ENCODE measurements at places on chromosomes 6 and 20.

GRCh38 chr6:165308926-165309731 lies at the start of gene C6orf118:
C6orf118 (minus strand) TSS chr6:165309605; CDS start chr6:165309586, 19 bp downstream.
- no peak for DNase-seq

GRCh38 chr20:25576783-25577530 lies 8.4 kb downstream of the NINL start:
- no peak for DNase-seq

GRCh38 chr20:9353180-9353915 lies 161.0 kb upstream of the LAMP5 start:
- DNase-seq = no peak

DNA sequence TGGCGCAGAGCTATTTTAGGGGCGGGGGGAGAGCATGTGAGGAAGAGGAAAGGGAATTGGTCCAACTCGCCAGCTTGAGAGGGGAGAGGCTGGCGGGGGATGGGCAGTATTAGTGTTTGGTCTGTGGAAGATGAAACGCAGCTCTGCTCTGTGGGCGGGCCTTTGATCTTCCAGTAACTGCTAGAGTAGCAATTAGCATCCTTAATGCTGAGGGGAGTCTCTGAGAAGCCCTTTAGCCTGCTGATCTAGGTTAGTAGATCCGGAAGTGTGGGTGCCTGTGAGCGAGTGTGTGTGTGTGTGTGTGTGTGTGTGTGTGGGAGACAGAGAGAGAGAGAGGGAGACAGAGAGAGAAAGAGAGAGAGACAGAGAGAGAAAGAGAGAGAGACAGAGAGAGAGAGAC lies 117.2 kb upstream of the BACH2 start:
- DNase-seq = peak; percentile 84

DNA sequence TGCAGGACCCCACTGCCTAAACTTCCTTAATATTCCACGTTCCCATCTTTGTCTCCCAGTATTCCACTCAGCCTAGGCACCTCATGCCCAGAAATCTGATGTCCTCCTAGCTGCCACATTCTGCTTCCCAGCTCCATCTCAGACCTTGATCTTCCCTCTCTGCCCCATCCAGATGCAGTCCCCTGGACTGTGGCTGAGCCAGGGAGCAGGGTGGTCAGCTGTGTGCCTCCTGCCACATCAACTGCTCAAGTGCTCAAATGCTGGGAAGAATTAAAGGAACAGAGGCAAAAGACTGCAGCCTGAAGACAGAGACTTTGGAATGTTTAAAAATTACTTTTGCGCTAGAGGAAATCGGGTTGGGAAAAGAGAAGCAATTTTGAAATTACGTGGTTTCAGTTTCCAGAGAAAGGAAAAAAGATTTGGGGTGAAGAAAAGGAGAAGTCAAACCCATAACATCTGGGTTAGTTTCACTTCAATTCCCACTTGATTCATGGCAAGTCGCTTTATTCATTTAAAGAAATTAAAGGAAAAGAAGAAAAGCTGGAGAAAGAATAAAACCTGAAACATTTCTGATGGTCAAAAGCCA lies 704.8 kb downstream of the PTPRT start:
- no peak for DNase-seq

DNA sequence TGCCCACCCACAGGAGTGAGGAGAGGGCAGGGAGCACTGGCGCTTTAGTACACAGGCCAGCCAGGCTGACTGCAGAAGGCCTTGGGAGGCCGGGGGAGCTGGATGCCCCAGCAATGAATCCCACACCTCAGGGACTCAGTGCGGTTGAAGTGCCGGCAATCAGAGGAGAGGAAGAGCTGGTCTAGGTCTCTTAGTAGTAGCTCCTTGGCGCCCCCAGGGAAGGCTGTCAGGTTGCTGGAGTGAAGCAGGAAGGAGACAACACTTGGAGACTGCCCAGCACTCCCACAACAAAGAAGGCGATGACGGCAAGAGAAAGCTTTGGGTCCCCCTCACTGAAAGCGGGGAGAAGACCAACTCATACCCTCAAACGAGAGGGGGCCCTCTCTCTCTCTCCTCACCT lies 8.3 kb upstream of the TNXB start:
- DNase-seq = no peak

DNA sequence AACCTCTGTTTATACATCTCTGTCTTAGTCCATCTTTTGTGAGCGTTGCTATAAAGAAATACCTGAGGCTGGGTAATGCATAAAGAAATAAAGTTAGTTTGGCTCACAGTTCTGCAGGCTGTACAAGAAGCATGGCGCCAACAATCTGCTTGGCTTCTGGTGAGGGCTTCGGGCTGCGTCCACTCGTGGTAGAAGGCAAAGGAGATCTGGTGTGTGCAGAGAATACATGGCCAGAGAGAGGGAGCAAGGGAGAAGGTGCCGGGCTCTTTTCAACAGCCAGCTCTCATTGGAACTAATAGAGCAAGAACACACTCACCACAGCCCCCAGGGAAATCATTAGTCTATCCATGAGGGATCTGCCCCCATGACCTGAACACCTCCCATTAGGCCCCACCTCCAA lies 100.3 kb upstream of the SRSF6 start:
- no peak for DNase-seq

GRCh38 chr6:74713941-74714340 lies 491.9 kb downstream of the COL12A1 start:
- no peak for DNase-seq

GRCh38 chr6:95685822-95686221 lies 108.5 kb downstream of the MANEA start:
- no peak for DNase-seq

- DNase-seq = peak; percentile 4
Observed at GRCh38 chr6:82363428-82364086, at the start of gene TPBG. TPBG (plus strand) TSS chr6:82363817; CDS start chr6:82364962, 1,145 bp downstream.

GRCh38 chr20:35539756-35540212 lies 2.1 kb upstream of the ERGIC3 start:
- DNase-seq = peak; percentile 55

- no peak for DNase-seq
Observed at GRCh38 chr6:56227071-56227879, 20.1 kb downstream of the COL21A1 start.

DNA sequence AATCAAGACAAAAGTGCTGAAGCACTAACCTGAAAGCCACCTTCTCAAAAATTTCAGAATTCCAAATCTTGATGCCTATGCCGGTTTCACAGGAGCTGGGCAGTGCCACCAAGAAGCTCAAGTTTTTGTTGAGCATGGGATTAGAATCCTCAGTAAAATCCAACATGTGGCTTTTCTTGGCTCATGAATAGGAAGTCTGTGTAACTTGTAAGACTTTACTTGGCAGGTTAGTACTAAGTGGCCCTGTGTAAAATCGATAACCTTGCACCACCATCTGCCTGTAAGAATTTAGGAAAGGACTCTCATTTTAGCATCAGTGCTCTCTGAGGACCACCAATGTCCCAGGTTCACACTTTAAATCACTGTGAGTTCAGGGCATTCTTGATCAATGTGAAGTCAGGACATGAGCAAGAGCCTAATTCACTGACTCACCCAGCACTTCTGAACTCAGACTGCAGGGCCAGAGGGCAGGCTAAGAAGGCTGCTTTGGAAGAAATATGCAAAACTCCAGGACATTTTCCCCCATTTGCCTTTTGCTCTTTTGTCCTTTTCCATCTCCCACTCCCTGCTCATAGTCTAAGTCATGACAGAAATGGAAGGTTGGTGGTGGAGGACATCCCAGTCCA lies 113.2 kb downstream of the EDN1 start:
- no peak for DNase-seq

DNA sequence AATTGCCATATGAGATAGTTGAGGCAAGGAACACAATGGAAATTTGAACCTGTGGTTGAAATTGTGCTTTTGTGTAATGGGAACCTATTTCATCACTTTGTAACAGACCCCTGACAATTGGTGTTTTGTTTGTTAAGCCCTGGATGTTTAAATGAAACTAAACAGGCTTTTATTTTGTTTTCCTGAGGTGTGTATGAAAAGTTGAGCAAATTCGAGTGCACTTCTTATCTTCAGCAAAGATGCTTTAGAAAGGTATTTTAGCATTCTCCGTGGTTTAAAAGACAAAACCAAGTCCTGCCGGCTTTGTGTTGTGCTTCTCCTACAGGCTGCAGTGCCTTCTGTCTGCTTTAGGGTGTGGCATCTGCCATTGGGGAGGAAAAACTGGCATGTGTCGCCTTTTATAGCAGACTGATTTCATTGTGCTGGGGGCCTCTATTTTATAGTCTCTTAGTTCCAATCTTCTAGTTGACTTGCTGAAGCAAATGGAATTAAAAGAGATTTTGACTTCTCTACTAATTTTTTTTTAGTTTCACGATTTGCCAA lies 2.2 kb upstream of the ARID1B start:
- DNase-seq = no peak

DNA sequence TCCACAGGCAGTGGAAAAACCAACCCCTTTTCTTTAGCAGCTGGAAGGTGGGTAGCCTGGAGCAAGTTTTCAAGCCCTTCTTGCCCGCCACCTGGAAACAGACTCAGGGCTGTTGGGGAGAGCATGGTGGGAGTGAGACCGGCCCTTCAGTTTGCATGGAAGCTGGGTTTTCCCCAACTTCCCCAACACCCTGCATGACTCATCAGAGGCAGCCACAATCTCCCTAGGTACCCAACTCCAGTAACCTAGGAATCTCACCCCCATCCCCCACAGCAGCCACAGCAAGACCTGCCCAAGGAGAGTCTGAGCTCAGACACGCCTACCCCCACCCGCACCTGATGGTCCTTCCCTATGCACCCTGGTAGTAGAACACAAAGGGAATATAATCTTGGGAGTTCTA lies 86.3 kb upstream of the IRAK1BP1 start:
- no peak for DNase-seq

DNA sequence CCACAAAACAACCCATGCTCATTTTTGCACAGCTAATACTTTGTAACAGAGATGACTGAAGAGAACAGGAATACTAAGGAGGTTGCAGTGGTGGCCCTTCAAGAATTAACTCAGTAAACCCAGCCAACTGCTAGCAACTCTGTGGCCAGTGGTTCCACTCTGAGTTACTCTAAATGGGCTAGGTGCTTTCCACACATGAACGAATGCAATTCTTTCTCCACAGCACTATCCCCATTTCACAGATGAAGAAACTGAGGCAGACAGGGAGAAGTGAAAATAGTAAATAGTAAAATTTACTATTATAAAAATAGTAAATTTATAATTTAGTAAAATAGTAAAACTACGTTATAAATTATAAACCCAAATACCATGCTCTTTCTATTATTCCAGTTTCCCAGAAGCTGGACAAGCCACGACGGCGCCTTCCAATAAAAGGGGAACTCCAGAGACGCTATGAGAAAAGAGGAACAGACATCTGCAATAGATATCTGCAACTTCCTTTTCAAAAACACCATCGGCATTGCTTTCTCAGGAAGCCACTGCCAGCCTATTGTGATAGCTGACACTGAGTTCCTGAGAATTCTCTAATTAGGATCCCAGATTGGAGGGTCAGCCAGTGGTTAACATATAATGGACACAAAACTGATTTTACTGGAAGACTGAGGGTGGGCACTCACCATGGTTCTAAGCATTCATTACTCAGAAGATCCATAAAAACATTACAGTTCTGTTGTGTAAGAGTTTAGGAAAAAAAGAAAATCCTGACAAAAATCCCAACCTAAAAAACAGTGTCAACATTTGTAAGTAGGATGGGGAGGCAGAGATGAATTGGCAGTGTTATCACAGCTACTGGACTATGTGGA lies 16.2 kb downstream of the FKBP1A start:
- peak; percentile 27 for DNase-seq

GRCh38 chr6:90894285-90895130 lies 307.6 kb upstream of the MAP3K7 start:
- DNase-seq = no peak

DNA sequence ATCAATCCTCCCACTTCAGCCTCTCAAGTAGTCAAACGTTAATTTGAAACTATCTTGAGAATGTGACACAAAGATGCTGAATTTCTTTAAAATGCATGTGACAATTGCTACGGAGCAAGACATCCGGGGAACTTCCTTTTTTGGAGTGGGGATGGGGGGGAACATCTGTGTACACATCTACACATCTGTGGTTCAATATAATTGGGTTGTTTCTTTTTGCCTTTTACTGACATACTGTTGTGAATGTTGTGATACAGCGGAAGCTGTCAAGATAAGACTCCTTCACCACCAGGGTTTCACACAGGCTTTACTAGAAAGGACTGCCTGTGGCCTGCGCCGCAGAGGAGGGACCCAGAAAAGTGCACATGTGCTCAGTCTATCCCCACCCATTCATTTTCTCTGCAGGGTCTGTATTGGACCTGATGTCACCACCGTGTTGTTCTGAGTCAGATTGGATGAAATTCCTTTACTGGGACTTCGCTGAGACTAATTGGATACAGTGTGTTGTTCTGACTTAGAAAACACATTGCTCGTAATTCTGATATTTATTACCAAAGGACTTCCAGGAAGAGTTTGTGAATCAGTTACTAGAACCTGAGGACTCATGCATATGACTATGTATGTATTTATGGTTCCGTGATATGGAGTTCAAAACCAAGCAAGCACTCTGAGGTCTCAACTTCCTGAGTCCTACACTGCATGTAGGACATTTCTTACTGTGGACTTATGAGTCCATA lies 98.7 kb upstream of the SGK1 start:
- DNase-seq = no peak
